ENCODE measurements at places on chromosomes 16 and 17. TPM values are rescaled to one million over a fixed set of nuclear protein-coding genes. Genes with fewer than 3 reads are reported as not detected.

Gene RBFOX1
- total RNA-seq: 0.98 TPM

- no peak for DNase-seq
- H3K27ac ChIP-seq: no peak overlapping the region
- H3K4me1 ChIP-seq: peaks cover 42% of the 10 kb centered on the region
- H3K4me3 ChIP-seq: no peak overlapping the region
- no peaks in the 10 kb centered on the region for H3K36me3 ChIP-seq
- H3K27me3 ChIP-seq: no peaks in the 10 kb centered on the region
Measured at GRCh38 chr16:56614549-56614991, 6.2 kb downstream of the MT2A start.

GRCh38 chr17:79592641-79593040, 18.2 kb downstream of the RBFOX3 start:
- no peaks in the 10 kb centered on the region for H3K4me1 ChIP-seq
- DNase-seq: no peak
- H3K4me3 ChIP-seq: no peak overlapping the region

DNA sequence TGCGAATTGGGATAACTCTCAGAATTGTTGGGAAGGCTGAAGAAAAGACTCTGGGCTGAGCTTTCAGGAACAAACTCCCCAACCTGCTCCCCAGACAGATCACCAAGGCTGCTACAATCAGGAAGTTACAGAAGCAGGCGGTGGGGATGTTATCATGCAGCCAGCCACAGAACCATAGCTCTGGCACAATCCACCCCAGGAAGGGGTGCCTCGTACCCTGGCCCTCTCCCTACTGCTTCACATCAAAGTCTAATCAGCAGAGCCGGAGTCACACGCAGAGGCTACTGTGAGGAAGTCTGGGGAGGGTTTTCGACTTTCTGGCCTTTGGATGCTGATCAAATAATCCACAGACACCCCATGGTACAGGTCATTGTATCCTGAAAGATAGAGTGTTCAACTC, 86.8 kb downstream of the NTN1 start:
- no peaks in the 10 kb centered on the region for H3K4me1 ChIP-seq
- no peaks in the 10 kb centered on the region for H3K27me3 ChIP-seq
- no peak for DNase-seq
- H3K36me3 ChIP-seq: no peaks in the 10 kb centered on the region
- H3K27ac ChIP-seq: no peak overlapping the region
- no peak overlapping the region for H3K4me3 ChIP-seq

Gene ZACN
- not detected for total RNA-seq

DNA sequence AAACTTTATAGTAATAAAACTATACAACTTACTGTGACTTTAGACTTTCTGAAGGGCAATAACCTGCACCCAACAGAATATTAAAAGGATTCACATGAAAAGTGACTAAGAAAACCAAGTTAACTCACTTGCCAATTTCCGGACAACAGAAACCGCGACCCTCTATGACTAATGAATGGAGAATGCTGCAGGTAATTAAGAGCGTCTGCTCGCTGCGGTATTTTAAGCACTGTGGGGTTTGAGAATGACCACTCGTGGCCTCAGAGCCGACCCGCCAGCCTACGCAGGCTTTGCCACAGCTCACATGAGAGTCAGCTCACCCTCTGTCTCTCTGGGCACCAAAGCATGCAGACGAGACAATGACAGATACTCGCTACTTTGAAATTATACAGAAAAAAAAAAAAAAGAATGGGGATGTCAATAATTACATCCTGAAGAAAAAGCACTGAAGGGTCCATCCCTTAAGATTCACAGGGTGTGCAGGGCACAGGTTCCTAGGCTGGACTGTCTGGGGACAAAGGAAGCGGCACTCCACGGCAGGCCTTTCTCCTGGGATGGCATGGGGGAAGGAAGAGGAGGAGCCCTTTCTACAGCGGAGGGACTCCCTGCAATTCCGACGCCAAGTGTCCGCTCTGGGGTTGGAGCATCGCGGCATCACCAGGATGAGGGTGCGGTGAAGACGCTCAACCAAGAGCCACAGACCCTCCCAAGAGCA, 35.0 kb downstream of the ZCCHC14 start:
- no peaks in the 10 kb centered on the region for H3K27me3 ChIP-seq
- no peaks in the 10 kb centered on the region for H3K36me3 ChIP-seq
- H3K4me1 ChIP-seq: peaks cover 62% of the 10 kb centered on the region

Gene PDPR
- 41.9 TPM for total RNA-seq

DNA sequence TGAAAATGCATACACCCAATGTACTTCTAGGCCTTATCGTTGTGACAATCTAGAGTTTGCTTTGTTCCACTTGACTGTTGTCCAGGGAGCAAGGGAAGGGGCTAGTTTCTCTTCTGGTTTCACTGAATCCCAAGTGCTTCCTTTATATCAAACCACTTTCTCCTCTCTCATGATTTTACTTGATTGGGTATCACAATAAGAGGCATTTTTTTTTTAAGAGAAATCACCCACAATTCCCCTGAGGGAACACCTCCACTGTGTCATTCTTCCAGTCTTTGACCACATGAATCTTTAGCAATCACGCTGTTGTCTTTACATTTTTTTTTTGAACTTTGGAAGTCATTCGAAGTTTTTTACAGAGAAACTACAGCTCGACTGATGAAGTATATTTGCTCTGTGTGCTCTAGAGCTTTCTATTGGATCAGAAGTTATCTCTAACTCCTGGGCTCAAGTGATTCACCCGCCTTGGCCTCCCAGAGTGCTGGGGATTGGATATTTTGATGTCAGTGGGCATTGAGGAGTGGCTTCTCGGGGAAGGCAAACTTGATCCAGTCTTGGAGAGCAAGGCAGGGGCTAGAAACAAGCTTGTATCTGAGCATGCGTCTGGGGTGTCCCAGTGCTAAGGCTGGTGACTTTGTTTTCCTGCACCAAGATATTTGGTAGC, 3.0 kb downstream of the CDH1 start:
- no peaks in the 10 kb centered on the region for H3K27me3 ChIP-seq
- no peaks in the 10 kb centered on the region for H3K36me3 ChIP-seq
- no peak overlapping the region for H3K4me3 ChIP-seq
- peak; percentile 45 for DNase-seq

DNA sequence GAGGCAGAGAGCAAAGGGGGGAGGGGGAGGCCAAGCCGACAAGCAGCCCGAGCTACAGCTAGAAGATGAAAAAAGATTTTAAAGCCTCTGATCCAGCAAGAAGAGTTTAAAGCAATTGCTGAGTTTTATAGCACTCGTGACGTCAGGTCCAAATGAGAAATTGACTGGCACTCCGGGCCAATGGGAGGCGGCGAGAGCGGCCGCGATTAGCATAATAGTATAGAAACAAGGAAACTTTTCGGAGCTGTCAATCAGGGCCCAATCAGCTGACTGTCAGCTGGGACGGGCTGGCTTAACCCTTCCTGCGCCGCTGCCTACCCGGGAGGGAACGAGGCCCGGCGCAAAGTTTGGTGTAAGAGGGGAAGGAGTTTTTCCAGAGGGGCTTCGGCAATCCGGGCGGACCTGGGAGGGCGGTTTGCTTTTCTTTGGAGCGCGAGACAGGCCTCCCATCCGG, at the start of gene MAF:
Gene MAF (minus strand): TSS at position 100 of the 454 bp plus-strand sequence. CDS start 835 bp downstream, outside the sequence.
- peaks cover 3% of the 10 kb centered on the region for H3K36me3 ChIP-seq
- peak within 1 kb of the TSS; percentile 71 for H3K4me3 ChIP-seq
- peak within 1 kb of the TSS; percentile 99 for H3K27ac ChIP-seq
- DNase-seq: peak; percentile 97
- no peaks in the 10 kb centered on the region for H3K27me3 ChIP-seq
